Retinal pigment epithelial cell (primary cell): ENCODE measurements at places on chromosomes 1 and 21.

GRCh38 chr1:205111354-205111753, 10.4 kb downstream of the RBBP5 start:
- no peak for DNase-seq

DNA sequence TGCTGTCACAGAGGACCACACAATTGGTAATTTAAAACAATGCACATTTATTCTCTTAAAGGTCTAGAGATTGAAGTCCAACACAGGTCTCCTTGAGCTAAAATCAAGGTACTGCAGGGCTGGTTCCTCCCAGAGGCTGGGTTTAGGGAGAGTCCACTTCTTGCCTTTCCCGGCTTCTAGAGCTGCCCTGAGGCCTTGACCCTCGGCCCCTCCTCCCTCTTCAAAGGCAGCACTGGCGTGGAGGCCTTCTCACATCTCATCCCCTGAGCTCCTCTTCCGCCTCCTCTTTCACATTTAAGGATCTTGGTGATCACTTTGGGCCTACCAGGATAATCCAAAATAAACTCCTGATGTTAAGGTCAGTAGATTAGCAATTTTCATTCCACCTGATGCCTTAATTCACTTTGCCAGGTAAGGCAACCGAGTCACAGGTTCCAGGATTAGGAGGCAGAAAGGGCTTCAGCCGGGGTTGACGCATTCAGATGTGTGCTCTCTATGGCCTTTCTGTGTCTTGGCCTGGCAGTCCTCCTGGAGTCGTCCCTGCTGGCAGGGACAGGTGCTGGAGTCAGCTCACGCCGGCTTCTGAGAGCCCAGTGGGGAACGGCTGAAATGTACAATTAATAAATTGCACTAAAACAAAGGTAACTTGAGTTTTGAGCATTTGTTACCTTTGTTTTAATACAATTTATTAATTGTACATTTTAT, 61.2 kb upstream of the ABCG1 start:
- no peak for DNase-seq

GRCh38 chr1:81682490-81682889, 118.2 kb upstream of the ADGRL2 start:
- DNase-seq, result peak; percentile 58

DNA sequence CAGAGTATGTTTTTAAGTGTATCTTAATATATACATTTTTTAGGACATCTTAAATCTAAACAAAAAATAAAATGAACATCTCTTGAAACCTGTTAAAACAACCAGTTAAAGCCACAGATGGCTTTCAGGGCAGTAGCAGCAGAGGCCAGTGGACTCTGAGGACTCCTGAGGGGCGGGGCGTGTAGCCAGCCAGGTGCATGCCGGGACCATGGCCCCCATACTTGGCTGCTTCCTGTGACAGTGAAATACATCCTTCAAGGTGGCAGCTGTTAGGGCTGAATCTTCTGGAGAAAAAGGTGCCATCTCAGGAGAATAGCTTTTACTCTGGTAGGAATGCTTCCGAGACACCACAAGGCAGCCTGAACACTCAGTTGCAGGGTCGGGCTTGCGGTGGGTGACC, 9.6 kb downstream of the RHOU start:
- DNase-seq, result no peak

GRCh38 chr1:237507005-237507404, 383.7 kb downstream of the ZP4 start:
- no peak for DNase-seq

GRCh38 chr1:26005434-26006105, 7.7 kb upstream of the PAFAH2 start:
- no peak for DNase-seq
